ENCODE measurements at places on chromosomes 2 and 18.

- no peak for DNase-seq
Observed at GRCh38 chr2:239902749-239903201, 122.4 kb downstream of the NDUFA10 start.

DNA sequence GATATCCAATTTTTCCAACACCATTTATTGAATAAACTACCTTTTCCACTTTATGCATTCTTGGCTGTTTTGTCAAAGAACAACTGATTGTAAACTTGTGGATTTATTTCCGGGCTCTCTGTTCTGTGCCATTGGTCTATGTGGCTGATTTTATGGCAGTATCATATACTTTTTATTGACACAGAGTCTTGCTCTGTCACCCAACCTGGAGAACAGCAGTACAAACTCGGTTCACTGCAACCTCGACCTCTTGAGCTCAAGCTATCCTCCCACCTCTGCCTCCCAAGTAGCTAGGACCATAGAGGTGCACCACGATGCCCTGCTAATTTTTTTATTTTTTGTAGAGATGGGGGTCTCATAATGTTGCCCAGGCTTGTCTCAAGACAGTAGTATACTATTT, 6.7 kb upstream of the GALNT5 start:
- DNase-seq, result no peak

GRCh38 chr2:223560749-223561435, 41.3 kb downstream of the SCG2 start:
- DNase-seq, result no peak

- no peak for DNase-seq
Observed at GRCh38 chr2:24026233-24026632, 16.3 kb downstream of the MFSD2B start.

DNA sequence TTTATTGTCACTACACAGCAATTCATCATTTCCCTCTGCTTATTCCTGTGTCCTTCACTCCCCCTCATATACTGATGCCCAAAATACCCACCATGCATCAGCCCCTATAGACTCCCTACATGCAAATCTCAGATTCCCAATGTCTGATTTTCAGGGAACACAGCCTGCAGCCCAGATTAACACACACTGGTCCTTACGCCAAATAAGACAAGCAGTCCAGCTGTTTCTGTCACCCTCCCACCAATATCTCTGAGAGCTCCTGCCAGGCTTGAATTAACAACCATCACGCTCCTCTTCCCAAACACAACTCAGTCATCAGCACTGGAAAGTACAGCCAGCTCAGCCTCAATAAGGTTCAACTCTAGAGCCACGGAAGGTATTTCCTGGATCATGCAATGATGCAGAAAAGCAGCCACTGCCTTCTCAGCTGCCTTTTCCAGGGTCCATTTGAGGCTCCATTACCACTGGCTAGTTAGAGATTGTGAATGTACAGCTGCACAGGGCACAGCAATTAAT, 39.0 kb upstream of the SLC35F5 start:
- DNase-seq, result no peak

DNA sequence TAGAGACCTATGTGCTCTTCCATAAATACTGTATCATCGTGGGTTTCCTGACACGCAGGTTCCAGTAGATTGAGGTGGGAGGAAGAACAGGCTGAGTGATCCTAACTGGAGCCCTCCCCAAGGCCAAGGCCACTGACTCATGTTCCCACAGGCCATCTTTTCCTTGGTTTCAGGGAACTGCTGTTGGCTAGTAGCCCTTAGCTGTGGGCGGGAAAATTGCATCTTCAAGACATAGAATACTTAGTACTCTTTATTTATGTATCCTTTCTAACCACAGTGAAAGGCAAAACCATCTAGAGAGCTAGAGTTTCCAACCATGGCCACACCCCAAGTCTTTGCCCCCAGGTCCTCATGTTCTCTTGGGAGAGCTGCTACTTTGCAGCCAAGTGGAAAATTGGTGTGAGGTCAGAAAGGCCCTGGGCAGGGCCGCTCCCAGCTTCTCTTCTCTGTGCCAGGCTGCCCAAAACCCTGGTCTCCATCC, 55.9 kb downstream of the COPS8 start:
- DNase-seq, result no peak

DNA sequence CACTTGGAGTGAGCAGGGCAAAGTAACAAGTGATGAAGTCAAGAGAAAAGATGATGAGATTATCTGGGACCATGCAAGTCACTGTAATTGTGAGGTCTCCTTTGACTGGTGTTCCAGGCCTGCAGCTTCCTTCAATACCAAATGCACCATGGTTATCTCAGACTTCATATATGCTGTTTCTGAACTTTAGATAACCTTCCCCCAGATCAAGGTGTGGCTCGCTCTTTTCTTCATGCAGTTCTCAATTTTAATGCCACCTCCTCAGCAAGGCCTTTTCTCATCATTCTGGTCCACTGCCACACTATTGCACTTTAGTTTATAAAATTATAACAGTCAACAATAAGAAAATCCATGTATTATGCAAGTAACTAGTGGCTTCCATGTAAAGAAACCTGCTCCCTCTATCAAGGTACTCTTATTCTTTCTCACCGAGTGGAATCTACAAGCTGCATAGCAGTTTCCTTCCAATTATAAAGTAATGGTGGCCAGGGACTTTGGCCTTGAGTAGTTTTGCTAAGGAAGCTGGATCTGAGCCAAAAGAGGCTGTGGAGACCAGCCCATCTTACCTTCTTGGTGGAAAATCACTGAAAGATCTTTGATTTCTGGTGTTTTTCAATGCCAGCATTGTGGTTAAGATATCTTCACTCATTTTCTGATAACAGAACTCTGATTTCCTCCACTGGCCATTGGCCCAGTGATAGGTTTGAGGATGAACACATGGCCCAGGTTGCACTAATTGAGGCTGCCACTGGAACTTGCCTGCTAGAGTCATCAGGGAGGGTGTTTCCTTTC, 113.6 kb downstream of the KCNE4 start:
- no peak for DNase-seq

DNA sequence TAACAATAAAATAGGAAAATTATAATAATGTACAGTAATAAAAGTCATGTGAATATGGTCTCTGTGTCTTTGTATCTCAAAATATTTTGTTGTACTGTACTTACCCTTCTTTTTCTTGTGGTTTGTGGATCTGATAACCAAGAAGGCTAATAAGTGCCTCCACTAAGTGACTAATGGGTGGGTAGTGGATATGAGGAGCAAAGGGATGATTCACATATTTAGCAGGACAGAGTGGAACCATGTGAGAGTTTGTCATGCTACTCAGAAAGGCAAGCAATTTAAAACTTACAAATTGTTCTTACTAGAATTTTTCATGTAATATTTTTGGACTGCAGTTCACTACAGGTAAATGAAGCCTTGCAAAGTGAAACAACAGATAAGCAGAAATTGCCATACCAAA, 1241.2 kb upstream of the CDH2 start:
- no peak for DNase-seq

DNA sequence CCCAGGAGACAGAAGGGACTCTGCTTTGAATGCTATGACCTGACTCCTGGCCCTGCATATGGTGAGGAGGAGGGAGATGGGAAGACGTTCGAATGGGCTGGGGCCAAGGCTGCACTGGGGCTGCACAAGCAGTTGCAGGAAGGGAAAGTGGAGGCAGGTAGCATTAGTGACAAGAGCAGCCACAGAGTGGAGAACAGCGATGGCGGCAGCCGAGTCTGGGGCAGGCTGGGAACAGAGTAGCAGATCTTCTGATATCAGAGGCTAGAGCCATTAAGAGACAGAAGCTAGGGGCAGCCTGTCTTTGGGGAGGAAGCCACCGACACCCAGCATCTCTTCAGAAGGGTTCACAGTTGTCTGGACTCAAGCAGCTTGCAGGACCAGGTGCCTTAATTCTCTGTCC, 50.1 kb downstream of the ST3GAL5 start:
- no peak for DNase-seq

- DNase-seq, result no peak
Observed at GRCh38 chr2:176268976-176269318, 295 bp upstream of the MTX2 start.

- no peak for DNase-seq
Observed at GRCh38 chr2:133885847-133886246, 317.6 kb upstream of the NCKAP5 start.

DNA sequence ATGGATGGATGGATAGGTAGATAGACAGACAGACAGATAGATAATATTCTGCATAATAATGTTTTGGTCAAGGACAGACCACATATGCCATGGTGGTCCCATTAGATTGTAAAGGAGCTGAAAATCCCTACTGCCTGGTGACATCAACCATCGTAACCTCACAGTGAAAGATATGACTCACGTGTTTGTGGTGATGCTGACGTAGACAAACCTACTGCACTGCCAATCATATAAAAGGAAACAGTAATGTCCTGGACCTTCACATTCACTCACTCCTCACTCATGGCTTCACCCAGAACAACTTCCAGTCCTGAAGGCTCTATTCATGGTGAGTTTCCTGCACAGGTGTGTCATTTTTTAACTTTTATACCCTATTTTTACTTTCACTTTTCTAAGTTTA, 202.9 kb upstream of the TPO start:
- DNase-seq, result no peak

- DNase-seq, result no peak
Observed at GRCh38 chr2:54360055-54360792, 95.9 kb upstream of the SPTBN1 start.

DNA sequence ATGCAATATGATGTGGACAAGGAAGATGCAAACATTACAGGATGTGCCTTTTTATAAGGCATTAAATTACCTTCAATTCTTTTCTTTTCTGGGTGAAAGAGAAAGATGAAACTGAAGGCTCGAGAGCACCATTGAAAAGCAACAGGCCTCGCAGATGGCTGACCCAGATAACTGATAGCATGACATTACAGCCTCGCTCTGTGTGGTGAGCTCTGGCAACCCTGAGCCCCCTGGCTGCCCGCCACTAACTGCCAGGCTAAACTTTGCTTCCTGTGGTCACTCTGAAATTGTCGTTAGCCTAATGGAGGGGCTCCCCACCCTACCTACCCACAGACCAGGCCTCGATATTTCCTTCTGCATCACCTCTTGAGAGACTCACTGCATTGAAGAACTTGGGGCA, 516.8 kb upstream of the FANCL start:
- DNase-seq, result no peak

GRCh38 chr2:207805566-207806226, 36.0 kb upstream of the FZD5 start:
- no peak for DNase-seq

DNA sequence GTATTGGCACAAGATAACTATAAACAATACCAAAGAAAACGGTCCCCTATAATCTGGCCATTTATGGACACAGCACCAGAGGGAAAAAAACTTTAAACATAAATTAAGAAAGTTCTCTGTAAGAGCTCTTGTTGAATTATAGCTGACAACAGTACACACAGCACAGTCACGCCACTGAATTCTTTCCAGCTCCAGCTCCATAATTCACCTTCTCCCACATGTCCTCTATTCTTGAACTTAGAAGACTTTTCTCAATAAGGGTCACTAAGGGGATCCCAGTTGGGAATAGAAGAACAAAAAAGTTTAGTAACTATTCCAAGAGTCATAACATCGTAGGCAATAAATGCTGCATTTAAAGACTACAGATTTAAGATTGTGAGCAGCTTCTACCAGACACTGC, 124.6 kb upstream of the CYP1B1 start:
- DNase-seq, result no peak

DNA sequence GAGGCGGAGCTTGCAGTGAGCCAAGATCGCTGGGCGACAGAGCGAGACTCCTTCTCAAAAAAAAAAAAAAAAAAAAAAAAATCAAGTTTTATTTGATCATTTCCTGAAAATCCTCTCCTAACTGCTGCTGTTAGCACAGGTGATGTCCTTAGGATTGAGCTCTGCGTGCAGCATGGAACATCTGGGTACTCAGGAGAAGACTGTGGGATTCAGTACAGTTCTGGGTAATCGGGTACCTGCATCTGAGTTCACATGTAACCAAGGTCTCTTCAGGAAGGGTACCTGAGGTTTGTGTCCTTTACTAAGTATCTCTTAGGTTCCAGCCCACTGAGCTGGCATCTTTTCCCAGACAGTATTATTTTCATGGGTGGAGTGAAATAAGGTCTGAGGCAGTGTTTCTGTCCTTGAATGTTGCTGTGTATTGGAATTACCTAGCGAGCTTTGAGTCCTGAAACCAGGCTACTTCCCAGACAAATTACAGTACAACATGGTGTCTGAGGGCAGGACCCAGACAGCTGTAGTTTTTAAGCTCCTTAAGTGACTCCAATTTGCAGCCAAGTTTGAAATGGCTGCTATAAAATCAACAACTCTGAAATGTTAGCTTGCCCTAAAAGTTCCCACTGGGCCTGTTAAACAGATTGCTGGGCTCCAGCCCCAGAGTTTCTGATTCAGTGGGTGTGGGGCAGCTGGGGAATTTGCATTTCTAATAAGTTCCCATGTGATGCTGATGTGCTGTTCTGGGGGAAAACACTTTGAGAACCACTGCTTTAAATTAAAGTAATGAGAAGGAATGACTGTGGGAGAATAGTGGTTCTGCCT, 120.5 kb downstream of the PMAIP1 start:
- DNase-seq, result no peak

DNA sequence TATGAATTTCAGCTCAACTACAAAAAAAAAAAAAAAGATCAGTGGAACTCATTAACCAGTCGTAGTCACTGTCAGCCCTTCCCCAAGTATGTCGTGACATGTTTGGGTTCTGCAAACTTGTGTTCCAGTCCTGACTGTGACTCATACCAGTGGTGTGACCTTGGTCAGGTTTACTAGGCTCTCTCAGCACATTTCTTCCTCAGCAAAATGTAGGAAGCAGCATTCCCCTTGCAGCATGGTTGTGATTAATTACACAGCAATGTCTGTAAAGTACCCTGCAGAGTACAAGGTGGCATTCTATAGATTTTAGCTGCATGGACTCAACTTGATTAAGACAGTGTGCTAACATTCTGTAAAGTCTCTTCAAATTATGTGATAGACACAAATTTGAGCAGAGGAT, 156.9 kb downstream of the LAMA1 start:
- DNase-seq, result no peak

- no peak for DNase-seq
Observed at GRCh38 chr2:189639007-189639609, 22.2 kb upstream of the ASNSD1 start.

GRCh38 chr18:55927831-55928230, 339.8 kb upstream of the TCF4 start:
- no peak for DNase-seq

DNA sequence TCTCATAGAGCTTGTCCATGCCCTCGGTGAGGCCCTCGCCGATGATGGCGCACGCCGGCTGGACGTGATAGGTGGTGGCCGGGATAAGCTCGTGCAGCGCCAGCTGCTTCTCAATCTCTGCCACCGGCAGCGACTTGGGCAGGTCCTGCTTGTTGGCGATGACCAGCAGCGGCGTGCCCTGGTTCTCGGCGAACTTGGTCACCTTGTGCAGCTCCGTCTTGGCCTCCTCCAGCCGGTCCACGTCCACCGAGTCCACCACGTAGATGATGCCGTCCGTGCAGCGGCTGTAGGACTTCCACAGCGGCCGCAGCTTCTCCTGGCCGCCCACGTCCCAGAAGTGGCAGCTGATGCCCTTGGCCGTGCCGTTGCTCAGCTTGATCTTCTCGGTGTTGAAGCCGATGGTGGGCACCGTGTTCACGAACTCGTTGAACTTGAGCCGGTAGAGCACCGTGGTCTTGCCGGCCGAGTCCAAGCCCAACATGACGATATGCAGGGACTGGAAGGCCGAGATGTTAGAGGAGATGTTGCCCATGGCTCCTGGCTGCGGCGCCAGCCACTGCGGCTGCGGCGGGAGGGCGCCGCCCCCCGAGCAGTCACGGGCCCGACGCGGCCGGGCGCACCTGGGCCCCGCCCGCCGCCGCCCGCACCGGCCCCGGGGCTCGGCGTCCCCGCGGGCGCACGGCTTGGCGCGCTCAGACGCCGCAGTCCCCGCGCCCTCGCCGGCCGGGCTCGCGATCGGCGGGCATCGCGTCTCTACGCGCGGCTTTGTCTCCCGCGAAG, 636 bp downstream of the ARL4C start:
- DNase-seq, result no peak

Measured in caudate nucleus (tissue), 63 donors.